EL (cell line): ENCODE measurements at places on chromosomes 4 and X.

GRCh38 chr4:145435646-145436045 lies 46.0 kb upstream of the SMAD1 start:
- no peak for DNase-seq

GRCh38 chr4:3212391-3213105 lies 36.4 kb upstream of the MSANTD1 start:
- DNase-seq = no peak

- DNase-seq = no peak
Observed at GRCh38 chrX:13013363-13014110, 30.9 kb downstream of the FAM9C start.

GRCh38 chr4:108991551-108992328 lies 228.9 kb upstream of the ETNPPL start:
- DNase-seq = peak; percentile 66

DNA sequence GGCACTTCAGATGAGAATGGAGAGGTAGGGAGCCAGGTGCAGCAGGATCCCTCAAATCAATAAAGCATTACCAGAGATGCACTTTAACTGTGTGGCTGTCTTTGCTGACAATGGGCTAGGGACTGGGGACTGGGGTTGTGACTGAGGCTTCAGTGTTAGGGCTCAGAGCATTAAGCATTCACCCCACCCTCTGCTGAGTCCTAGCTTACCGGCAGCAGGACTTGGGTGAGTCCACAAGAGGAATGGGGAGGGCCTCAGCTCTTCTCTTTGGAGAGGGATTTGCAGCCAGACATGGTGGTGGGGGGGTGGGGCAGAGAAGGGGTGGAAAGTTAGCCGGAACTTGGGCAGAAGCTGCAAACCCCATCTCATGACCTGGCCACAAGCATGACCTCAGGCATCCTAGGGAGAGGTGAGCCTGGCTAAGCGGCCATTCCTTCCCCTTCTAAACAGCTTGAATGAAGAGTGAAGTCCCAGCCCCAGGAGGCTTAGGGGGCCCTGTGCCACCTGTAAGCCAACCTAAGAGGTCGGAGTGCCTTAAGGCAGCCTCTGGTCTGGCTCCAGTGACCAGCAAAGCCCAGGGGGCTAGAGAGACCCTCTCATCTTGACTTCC lies 78.4 kb downstream of the STARD8 start:
- DNase-seq = no peak

GRCh38 chr4:45539142-45539814 lies 584.6 kb downstream of the GABRG1 start:
- DNase-seq = no peak

DNA sequence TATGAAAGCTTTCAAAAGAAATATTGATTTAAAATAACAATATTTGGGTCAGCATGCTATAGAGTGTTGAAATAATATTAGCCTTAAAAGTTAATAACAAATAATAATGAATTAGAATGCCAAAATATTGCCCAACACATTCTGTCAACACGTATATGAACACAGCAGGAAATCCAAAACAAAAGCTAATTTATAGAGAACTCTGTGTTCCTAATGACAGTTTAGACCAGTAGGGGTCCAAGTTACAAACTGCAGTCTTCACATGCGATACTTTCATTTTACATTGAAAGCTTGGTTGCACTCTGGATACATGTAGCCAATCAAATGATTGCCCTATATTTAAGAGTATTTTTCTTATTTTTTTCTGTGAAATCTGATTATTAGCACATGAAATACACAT lies 274.4 kb downstream of the DCTD start:
- peak; percentile 35 for DNase-seq
